ENCODE measurements at places on chromosomes 12 and 14.
A peak's percentile ranks its signal among the peaks of the same experiment; 100 is the strongest.

GRCh38 chr14:104805326-104805678, 4.4 kb downstream of the ZBTB42 start:
- no peak for DNase-seq

DNA sequence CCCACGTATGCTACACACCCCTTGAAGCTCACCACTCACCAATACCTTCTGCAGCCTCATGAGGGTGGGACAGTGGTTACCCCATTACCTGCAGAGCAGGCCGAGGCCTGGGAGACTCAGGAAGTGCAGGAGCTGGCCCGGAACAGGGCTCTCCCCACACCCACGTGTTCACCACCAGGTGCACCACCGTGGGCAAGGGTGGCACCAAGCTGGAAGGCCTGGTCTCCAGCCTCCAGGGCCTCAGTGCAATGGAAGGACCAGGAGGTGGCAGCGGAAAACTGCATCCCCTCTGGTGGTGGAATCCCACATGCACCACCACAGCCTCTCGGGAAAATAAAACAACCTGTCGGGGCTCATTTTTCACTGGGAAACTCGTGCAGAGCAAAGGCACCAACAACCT, 36.4 kb downstream of the ITPK1 start:
- DNase-seq, result no peak

DNA sequence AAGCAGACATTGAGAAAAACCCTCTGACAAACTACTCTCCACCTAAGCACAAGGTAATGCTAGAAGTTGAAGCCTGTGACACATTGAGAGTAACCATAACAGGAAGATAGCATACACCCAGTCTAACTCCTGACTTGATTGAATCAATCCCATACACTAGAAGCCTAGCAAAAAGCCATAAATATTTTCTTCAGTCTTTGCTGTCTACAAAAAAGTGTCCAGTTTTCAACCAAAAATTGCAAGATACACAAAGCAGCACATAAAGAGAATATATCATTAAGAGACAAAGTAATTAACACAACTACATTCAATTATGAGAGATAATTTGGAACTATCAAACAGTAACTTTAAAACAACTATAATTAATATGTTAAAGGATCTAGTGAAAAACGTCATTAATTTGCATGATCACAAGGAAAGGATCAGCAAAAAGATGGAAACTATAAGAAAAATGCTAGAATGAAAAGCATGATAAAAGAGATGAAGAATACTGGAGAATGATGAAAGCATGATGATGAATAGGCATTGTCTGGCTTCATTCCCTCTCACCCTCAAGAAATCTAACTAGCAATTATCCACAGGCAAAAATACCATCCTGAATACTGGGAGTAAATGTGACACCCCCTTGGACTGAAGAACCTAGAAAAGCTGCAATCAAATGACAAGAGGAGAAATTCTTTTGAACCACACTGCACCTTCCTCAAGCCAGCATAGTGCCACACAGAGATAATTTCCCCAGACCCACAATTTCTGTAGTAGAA, 119.6 kb downstream of the LLPH start:
- no peak for DNase-seq

DNA sequence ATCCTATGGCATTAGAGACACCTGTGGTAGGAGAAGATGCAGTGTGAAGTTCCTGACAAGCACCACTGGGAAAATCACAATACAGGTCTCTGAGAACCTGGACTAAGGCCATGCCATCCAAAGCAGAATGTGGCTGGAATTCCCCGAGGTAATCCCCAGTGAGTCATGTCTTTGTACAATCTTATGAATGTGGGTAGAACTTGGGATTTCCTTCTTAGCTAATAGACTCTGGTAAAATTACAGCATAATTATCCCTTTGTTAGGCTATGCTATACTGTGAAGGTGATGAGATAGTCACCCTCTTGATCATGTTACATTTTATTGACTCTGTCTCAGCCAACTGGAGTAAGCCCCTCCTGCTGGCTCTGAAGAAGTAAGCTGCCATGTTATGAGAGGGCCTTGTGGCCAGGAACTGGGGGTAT, 224.3 kb upstream of the DCN start:
- no peak for DNase-seq

DNA sequence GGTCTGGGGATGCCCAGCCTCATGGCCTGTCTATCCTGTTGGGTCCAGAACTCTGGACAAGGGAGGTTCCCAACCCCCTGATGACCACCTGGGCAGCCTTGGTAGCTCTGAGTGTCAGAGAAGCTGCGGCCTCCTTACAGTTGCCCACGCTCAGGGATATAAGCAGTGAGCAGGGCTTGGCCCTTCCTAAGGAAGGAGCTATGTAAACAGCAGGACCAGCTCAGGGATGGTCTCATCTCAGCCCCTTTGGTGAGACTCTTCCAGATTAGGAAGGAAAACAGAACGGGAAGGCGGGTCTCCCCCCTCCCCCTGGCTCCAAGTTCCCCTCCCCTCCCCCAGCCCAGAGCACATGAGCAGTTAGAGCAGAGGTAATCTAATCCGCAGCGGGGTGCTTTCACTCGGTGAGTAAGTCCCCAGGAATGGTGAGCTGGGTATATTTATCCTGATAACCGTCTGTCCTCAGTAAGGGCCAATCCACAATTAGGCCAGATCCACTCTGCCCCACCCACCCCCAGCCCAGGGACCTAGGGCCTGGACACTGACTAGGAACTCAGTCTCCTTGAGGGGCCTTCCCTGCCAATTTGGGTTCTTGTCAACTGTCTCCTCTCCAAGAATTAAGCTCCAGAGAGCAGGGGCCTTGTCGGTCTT, 29.5 kb upstream of the RPLP0 start:
- DNase-seq, result peak; percentile 89

- DNase-seq, result no peak
Measured at GRCh38 chr12:124548854-124549378, 18.5 kb downstream of the NCOR2 start.

DNA sequence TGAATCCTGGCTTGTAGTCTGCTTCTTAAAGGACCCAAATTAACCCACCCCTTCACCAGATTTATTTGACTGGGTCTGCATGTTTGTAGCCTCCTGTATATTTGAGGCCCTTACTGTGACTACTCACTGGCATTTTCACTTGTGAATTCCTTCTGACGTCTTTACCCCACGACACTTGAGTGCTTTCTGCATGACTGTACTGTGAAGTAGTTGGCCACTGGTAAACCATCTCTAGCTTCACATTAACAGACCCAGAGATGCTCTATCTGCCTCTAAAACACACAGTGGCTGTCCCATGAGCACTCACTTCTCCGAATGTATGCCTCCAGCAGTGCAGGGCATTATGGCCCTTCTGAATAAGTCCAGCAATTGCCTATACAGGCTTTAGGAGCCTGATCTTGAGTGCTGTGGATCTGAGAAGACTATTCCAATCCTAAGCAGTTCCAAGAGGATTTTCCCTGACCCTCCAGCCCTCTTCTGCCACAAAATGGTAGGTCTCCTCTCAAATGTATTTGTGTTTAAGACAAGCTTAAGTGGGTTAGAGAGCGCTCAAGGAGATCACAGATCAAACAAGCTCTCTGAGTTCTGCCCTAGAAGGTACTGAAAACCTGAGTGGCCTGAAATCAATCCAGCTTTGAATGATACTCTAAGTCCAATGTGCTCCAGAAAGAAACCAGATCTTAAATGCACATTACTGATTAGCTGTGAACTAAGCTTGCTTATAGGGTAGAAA, 534.7 kb downstream of the RPS29 start:
- DNase-seq, result no peak

GRCh38 chr12:58657190-58657589, 263.1 kb downstream of the LRIG3 start:
- DNase-seq, result no peak

GRCh38 chr14:24343795-24344660, 4.2 kb upstream of the RIPK3 start:
- DNase-seq, result no peak

DNA sequence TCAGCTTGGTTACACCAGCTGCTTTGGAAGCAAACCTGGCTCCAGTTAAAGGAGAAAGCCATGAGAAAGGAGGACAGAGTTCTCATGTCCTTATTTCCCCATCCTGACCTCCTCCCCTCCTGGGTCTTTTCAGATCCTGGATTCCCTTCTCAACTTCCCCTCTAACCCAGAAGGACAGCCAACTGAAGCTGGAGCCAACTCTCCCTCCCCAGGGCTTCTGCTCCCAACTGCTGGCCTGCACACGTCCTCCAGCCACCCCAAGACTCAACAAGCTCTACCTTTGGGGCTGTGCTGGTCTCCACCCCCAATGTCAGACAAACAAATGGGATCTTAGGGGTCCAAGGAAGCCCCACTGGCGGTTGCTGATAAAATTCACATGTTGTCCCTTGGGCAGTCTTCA, 651.1 kb upstream of the TBX3 start:
- no peak for DNase-seq

DNA sequence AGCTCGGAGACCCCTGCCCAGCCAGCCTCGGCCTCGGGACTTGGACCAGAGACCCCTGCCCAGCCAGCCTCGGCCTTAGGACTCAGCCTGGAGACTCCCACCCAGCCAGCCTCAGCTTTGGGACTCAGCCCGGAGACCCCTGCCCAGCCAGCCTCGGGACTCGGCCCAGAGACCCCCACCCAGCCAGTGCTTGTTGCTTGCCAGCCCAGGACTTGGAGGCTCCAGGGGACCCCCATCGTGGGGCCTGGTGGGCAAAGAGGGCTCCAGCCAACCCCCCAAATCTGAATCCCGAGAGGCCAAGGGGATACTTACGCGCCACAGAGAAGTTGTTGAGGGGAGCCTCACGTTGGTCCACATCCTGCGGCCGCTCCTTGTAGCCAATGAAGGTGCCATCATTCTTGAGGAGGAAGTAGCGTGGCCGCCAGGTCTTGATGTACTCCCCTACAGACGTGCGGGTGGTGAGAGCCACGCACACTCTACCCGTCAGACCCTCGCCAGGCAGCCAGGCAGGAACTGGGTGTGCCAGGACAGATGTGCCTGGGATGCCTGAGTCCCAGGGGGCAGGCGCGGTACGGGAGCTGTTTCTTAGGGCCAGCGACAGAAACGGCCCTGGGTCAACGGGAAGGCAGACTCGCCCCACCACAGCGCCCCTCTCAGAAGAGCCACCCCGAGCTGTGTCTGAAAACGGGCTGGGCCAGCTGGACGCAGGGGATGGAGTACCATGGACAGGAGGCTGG, 15.6 kb downstream of the AKT1 start:
- no peak for DNase-seq

- DNase-seq, result no peak
Measured at GRCh38 chr12:2533036-2533435, 261.7 kb upstream of the FKBP4 start.

GRCh38 chr12:32390572-32391219, 8.7 kb upstream of the FGD4 start:
- no peak for DNase-seq

DNA sequence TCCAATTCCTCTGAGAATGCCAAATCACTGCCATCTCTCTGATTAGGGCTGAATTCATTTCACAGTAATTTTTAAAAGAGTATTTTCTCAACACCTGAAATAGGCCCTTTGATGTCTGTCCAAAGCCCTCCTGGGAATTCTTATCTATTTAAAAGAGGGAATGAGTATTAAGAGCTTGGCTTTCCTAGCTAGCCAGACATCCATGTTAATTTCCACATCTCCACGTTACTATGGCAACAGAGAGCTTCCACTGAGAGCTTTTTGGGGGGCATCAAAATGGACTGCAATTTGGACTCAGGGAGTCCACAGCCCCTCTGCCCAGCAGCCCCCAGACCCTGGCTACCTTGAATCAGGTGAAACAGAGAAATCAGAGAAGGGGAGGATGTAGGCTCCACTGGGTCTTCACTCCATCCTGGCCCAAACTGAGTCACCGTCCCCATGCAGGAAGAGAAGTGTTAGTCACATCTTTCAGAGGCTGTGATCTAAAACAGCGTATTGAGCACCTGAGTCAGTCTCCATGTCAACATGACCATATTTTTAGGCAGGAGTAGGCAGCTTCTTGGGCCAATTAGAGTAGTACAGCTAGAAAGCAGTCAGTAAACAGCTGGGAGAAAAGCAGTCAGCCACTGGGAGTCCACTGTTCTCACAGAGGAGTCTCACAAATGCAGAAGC, 7.0 kb upstream of the FICD start:
- no peak for DNase-seq

- DNase-seq, result no peak
Measured at GRCh38 chr12:26298785-26299621, 103.6 kb downstream of the SSPN start.

GRCh38 chr14:105891631-105892452, 365.5 kb downstream of the TMEM121 start:
- DNase-seq, result no peak

DNA sequence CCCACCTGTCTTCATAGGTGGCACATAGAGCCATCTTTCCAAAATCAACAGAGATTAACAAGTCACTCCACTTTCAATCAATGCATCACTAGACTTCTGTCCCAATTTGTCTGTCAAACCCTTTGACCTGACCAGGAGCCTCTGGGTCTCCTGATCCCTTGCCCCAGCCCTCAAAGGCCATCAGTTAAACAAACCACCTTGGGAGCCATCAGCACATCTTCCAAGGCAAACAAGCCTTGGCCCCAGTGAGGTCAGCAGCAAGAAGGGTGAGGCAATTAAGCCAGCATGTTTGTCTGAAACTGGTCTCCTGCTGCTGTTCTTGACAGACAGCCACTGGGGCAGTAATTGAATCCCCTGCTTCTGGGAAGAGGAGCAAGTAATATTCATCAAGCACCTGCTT, 742.8 kb upstream of the TBX3 start:
- no peak for DNase-seq

- no peak for DNase-seq
Measured at GRCh38 chr12:62977418-62977817, 42.5 kb upstream of the PPM1H start.

- no peak for DNase-seq
Measured at GRCh38 chr14:54665946-54666345, 99.0 kb downstream of the SAMD4A start.

GRCh38 chr12:119710374-119710964, 42.5 kb downstream of the PRKAB1 start:
- no peak for DNase-seq

DNA sequence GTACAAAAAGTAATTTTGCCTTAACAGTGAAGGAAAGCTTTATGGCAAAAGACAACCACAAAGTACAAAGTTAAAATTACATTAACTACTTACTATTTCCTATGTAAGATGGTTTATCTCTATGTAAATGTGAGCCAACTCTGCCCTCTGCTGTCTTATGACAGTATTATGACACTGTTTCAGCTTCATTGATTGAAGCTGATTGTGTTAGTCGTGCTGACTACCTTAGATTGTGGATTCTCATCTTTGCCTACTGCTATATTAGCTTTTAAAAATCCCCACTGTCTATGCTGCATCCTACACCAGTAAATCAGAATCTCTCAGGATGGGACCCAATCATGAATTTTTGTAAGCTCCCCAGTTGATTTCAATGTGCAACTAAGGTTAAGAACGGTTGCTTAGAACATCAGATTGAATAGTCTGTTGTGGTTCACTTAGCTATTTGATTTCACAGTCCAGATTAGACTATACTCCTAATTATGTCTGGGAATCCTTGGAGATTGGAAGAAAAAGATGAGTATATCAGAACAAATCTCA, 12.2 kb upstream of the SPTB start:
- no peak for DNase-seq

Data from iPS DF 6.9 (cell line).